ENCODE measurements at places on chromosomes 4 and X.

DNA sequence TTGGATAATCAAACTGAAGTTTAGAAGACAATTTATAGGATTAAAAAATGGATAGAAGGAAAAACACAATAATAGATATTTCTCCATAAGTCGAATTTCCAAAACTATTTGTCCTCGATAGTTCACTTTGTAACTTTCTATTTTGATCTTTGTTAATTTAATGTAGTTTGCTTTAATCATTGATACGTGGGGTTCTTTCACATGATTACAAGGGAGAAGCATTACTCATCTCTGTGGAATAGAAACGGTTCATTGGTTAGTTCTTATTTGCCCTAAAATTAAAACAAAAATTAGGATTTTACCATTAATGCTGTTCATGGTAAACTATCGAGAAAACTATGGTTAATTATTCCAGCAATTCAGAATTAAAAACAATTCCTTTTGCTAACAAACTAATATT lies 2.1 kb downstream of the TET2 start:
- no peak for DNase-seq

DNA sequence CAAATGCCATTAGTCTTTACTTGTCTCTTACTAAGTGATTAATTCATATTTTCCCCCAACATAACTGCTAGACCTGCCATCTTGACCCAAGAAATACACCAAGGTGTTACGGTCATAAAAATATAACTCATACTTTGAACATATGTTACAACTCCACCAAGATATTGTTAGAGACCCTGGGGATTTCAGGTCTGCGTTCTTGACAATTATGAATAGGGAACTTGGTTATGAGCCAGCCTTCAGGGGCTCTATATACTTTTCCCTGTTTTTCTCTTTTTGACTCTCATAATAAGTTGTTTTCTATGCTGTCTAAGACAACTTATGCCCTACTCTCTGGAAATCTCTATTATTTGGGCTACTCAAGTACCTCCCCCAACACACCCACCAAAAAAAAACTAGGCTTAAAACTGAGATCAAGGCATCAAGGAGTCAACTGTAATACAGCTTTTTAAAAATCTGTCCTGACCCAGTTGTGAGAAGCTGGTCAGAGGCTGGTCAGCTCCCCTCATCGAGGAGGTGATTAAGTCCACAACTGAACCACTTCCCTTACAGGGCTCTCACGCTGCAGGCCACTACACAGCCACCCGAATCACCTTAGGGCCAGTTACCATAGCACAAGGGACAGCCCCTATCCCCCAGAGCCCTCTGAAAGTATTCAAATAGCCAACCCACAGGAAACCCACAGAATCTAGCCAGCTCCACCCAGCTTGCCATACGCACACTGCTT lies 10.5 kb upstream of the TLR3 start:
- no peak for DNase-seq

DNA sequence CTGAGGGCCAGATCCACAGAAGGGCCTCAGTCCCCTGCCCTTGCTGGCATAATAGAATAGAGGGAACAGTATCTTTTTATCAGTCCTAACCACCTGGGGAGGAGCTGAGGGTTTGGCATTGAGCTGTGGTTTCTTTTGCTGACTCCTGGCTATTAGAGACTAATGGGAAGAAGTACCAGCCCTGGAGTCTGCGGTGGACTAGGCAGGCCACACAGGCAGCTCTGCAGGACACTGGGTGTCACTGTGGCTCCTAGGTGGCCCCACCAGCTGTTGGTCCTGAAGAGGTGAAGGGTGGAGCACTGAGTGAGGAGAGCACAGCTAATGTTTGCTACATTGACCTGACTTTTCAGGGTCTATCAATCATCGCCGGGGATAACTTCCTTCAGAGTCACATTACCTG lies 52.8 kb upstream of the GPC4 start:
- DNase-seq, result no peak

- DNase-seq, result no peak
Observed at GRCh38 chrX:31063114-31063513, 8.7 kb downstream of the FTHL17 start.

DNA sequence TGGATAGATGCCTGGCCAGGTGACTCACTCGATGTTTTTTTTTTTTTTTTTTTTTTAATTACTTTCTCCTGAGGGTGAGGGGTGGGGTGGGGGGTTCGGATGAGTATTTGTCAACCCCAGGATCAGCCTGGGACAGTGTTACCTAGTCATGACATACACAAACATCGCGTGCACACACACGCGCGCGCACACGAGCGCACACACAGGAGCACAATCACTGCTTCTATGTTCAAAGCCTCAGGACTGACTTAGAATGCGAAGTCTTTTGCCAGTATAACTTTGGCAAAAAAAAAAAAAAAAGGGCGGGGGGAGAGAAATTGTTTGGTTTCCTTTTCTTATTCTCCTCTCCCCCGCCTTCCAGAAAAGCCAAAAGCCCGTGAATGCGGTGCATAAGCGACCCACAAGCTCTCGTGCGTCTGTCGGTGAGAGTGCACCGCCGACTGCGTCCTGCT lies 115.0 kb upstream of the TEX13C start:
- no peak for DNase-seq

GRCh38 chrX:101417981-101418841 lies 10.2 kb downstream of the HNRNPH2 start:
- peak; percentile 11 for DNase-seq

DNA sequence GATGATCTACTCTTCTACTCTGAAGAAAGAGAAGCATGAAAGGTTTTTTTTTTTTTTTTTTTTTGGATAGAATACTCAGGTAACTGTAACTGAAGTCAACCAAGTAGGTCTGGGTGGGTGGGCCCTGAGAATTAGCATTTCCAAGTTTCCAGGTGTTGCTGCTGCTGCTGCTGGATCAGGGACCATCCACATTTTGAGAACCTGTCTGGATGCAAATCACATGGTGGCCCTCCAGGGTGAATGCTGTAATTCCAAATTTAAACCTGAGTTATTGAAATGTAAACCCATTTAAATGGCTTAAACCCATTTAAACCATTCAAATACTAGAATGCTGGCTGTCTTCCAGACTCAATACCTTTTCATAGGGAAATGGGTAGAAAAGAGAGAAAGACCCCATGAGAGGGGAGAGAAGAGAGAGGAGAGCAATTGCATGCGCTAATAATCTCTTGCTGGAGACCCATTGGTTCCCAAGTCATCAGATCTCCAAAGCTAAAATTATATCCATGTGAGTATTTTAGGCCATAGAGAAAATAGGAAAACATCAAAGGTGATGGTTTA lies 17.6 kb downstream of the SUPT20HL1 start:
- DNase-seq, result no peak

GRCh38 chrX:144219035-144219434 lies 335.2 kb downstream of the UBE2NL start:
- DNase-seq, result no peak

- DNase-seq, result no peak
Observed at GRCh38 chr4:7287918-7288280, 95.6 kb downstream of the SORCS2 start.

DNA sequence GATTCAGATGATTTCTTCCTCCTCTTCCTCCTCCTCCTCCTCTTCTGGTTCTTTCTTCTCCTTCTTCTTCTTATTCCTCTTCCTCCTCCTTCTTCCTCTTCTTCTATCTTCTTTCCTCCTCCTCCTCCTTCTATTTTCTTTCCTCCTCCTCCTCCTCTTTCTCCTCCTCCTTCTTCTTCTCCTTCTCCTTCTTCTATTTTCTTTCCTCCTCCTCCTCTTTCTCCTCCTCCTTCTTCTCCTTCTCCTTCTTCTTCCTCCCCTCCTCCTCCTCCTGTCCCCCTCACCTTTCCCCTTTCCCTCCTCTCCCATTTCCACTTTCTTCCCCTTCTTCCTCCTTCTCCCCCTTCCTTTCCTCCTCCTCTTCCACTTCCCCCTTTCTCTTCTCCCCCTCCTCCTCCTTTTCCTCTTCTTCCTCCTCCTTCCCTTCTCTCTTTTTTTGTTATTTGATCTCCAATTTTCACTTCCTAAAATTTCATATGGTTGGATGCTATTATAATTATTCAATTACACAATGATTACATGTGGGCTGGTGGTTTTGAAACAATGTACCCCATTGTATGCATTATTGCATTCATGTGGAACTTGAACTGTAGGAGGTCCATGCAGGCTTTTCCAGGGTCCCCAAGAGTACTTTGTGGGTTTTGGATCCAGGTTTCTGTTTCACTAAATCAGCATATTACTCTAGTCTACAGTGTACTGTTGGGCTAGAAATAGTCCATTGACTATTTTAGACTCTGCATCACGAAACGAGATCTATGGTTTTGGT lies 68.1 kb downstream of the SORBS2 start:
- DNase-seq, result no peak

- no peak for DNase-seq
Observed at GRCh38 chr4:26310264-26310663, 10.6 kb upstream of the RBPJ start.

- DNase-seq, result no peak
Observed at GRCh38 chrX:16516232-16516876, 133.6 kb upstream of the S100G start.

DNA sequence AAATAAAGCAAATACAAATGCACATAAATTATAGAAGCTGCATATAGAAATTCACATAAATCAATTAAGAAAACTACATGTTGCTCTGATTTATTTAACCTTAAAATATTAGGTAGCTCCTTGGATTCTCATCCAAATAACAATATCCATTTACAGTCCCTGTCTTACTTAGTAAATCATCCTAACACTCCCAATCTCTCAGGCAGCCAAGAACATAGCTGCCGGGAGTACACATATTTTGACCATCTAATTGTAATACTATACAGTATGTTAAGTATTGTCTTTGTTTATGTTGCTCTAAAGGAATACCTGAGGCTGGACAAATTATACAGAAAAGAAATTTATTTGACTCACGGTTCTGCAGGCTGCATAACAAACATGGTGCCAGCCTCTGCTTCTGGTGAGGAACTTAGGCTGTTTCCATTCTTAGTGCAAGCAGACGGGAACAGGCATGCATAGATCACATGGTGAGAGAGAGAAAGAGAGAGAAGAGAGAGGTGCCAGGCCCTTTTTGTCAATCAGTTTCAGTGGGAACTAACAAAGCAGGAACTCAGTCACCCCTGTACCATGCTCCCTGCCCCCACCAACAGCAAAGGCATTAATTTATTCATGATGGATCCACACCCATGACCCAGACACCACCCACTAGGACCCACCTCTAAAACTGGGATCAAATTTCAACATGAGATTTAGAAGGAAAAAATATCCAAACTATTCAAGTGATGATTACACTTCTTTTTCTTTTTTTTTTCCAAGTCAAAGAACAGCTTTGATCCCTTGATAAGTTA lies 614.8 kb upstream of the TECRL start:
- no peak for DNase-seq

- DNase-seq, result no peak
Observed at GRCh38 chr4:24248674-24249630, 335.4 kb downstream of the DHX15 start.

DNA sequence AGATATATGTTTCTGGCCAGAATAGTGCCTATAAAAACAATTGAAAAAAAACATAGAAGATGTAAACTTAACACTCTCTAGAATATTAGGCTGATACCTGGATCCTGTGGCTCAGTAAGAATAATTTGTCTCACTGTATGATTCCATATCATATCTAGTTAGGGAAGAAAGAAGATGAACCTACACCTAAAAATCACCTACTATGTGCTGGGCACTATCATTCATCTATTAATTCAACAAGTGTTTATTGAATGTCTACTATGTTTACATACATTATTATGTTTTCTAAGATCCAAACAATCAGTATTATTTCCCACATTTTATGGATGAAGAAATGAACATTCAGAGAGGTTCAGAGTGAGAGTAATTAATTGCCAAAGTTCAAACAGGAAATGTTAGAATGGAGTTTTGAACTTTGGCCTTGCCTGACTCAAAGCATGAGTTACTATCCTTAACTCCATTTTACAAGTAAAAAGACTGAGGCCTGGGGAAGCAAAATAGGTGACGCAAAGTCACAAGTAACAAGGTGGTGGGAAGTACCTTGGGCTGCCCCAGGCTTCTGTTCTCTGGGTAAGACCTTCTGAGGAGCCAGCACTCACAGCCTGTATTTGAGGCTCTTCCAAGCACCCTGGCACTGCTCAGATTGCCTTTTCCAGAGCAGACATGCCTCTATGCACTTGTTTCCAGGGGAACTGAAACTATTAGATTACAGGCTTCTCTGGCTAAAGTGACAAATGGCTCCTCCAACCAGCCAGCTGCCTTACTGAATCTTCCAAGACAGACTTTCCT lies 111.1 kb upstream of the ACSL4 start:
- DNase-seq, result no peak

DNA sequence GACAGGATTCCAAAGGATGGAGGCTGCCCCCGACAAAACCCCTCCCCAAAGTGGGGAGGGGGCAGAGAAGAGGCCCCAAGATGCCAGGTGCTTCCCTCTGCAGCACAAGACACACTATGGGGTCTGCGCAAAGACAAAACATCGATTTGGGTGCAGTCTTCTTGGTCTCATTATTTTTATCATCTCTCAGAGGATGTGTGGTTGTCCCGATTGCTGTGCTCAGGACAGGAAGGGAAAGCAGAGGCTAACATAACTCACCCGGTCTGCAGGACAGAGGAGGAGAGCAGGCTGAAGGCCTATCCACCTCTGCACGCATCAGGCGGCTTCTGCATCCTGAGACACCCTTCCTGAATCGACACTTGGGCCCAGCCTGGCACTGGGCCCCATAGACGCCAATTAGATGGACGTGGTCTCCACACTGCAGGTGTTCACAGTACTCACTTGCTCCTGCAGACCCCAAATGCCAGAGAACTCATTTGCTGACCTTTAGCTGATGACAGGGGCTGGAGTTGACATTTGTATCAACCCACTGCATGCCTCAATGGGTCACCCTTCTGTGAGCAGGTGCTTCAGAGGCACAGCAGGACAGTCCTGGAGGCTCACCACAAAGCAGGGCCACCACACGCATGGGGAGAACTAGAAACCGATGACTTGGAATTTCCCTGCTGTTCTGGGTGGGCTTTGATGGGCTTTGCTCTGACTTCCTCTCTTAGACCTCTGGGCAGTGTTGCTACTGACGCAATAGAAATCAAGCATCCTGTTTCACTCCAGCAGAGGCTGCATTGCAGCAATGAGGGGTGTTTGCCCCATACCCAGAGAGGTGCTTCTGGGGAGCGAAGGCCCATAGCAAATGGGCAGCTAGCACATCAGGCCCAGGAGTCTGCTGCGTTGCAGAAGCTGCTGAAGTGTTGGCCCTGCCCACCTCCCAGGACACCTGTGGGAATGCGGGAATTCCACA lies 96.3 kb upstream of the ENPP6 start:
- DNase-seq, result no peak

DNA sequence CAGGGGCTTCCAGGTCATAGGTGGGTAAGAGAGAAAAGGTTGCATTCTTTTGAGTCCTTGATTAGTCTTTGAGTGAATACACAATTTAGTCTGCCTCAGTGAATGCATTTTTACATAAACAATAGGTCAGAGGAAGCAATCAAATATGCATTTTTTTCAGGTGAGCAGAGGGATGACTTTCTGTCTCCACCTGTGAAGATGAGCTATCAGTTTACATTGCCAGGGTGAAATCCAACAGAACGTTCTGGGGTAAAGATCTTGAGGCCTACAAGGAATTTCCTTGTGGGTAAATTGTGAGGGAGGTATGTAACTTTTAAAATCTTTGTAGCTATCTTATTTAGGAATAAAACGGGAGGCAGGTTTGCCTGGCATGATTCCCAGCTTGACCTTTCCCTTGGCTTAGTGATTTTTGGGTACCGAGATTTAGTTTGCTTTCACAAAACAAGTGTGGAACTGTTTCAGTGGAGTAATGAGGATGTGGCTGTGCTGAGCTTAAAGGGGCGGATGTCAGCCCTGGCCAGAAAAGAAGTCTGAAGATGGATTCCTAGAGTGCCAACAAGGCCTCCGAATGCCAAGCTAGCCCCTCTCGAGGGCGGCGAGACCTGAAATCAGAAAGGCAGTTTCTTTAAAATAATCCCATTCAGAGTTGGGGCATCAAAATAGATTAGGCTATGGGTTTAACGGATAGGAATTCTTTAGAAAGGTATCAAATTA lies 29.5 kb downstream of the TMEM131L start:
- no peak for DNase-seq
